ENCODE measurements at places on chromosomes 7 and 10.

DNA sequence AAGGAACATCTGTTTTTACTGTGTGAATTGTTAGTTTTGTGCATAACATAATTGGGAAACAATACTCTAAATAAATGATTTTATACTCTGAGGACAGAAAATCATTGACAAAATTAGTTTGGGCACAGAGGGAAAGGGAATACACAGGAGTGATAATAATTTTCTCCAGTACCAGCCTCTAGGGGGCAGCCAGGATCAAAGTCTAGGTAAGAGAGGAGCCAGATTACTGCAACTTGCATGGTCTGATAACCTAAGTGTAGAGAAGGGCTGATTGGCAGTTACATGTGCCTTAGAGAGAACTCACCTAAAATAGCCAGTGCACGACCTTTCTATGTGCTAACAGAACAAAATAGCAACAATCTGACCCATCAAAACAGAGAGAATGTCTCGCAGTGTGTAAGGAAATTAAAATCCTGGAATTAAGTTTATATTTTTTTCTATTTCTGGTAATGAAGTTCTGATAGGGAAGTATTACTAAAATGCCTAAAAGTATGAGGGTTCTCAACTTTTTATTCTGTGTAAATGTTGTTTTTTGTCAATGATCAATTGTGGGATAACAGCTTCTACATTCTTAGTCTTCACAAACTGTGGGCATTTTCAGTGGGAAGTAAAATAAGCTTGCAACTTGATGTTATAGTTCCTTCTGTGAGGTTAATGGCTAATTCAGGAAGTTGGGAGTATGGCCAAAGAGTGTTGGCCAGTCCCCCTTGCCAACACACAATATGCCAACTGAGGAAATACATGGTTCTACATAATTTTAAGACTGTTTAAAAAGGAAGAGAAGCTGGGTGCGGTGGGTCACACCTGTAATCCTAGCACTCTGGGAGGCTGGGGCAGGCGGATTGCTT, 66.4 kb downstream of the EXOC6 start:
- DNase-seq: peak; percentile 63

- DNase-seq: no peak
These were observed 61.2 kb downstream of the PPP1R3C start for GRCh38 chr10:91571671-91572070.

GRCh38 chr10:131803860-131804425, 96.9 kb upstream of the PPP2R2D start:
- DNase-seq: no peak

GRCh38 chr7:135831455-135832195, 83.0 kb upstream of the FAM180A start:
- DNase-seq: peak; percentile 58

- DNase-seq: no peak
These were observed 99.7 kb upstream of the SDK1 start for GRCh38 chr7:3201306-3201705.

- DNase-seq: no peak
These were observed 5.3 kb upstream of the MAGI2 start for GRCh38 chr7:79458796-79459195.

GRCh38 chr7:44793919-44794318, 2.6 kb upstream of the PPIA start:
- DNase-seq: no peak

GRCh38 chr7:16900209-16900768, 18.5 kb upstream of the AGR3 start:
- DNase-seq: peak; percentile 71

DNA sequence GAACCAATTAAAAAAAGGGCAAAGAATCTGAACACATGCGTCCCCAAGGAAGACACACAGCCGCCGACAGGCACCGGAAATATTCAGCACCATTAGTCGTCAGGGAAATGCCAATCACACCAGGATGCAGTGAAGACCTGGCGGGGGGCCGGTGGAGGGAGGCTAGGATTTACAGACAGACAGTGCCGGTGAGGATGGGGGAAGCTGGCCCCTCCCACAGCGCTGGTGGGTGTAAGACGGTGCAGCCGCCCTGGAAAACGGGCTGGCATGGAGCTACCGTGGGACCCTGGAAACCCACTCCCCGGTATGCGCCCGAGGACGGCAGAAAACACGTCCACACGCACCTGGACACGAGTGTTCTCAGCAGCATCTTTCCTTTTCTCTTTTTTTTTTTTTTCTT, 4.8 kb upstream of the ADAP1 start:
- no peak for DNase-seq

DNA sequence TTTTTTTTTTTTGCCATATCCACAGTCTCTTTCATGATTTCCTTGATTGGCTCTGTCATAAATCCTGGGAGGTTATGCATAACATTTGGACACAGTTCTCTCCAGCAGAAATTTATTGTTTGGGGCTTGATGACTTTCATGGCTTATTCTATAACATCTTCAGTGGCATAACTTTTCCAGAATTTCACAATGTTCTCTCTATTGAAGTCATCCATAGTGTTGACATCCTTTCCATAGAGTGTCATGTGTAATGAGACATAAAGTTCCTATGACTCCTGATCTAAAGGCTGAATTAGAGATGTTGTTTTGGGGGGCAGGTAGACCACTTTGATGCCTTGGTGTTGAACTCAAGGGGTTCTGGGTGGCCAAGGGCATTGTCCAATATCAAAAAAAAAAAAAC, 36.7 kb upstream of the STK17A start:
- DNase-seq: peak; percentile 36

GRCh38 chr10:48414778-48415177, 108.3 kb downstream of the MAPK8 start:
- DNase-seq: peak; percentile 70
